ENCODE measurements at places on chromosomes 16 and 17.

- no peak for DNase-seq
These were observed 27.0 kb upstream of the DHX8 start for GRCh38 chr17:43456661-43457361.

DNA sequence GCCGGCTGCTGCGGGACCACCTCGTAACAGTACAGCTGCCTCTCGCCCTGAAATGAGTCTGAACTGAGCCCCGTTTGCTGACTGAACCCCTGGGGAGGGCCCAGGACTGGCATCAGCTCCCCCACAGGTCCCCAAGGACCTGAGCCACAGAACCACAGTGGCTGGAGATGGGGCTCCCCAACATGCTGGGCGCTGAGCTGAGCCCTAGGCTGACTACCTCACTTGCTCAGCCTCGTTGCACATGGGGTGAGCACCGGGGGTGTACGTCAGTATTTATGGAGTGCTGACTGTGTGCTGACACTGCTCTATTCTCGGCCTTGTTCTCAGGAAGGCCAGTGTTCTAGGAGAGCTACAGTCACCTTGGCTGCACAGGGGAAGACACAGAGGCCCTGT lies 6.6 kb upstream of the VASN start:
- DNase-seq: no peak

- no peak for DNase-seq
These were observed 18.0 kb upstream of the SPATA32 start for GRCh38 chr17:45279898-45280297.

DNA sequence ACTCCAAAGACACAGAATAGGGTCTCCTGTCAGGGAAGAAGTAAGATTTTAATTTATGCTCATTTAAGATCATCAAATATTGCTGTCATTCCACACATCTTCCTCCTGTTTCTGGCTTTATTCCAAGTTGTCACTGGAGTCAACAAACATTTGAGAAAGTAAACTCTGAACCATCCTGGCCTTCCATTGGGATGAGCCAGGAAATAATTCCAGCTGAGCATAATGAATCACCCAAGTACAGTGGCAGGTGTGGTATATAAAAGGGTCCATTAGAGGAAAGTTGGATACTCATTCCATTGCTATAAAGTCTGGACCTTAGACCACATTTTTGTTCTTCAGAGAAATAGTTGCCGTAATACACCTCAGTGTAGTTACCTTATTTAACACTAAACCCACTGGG lies 246.1 kb downstream of the SLC39A11 start:
- DNase-seq: no peak

DNA sequence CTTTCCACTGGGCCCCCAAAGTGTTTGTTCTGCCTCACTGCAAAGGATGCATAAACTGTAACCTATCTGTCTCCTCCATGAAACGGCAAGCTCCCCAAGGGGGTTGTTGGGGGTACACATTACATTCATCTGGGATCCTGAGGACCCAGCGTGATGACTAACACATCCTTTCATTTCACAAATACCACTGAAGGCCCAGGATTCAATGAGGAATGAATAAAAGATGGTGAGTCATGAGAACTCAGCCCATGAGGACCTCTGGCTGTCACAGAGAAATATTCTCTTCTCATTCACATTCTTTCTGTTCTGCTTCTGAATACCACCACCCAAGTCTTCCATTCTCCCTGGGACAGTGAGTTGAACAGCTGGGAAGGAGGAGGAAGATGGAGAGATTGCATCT lies 149.8 kb downstream of the RBFOX3 start:
- DNase-seq: no peak

DNA sequence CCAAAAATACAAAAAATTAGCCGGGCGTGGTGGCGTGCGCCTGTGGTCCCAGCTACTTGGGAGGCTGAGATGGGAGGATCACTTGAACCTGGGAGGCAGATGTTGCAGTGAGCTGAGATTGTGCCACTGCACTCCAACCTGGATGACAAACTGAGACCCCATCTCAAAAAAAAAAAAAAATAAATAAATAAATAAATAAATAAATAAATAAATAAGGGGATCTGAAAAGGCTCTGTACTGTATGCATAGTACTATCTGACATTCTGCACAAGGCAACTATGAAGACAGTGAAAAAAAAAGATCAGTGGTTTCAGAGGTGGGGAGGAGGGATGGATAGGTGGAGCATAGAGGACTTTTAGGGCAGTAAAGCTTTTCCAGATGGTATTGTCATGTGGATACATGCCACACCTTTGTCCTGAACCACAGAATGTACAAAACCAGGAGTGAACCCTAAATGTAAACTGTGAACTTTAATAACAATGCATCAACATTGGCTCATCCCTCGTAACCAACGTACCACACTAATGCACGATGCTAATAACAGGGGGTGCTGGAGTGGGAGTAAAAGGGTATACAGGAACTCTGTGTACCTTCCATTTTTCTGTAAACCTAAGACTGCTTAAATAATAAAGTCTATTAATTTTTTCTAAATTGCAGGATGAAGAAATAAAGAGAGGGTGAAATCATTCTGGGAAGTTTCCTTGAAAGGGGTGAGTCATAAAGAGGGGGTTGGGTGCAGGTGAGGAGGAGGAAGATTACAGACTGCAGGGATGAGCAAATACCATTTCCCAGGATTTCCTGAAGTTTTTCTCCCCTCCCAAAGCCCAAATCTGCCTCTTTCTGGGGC lies 155.8 kb upstream of the SDK2 start:
- DNase-seq: no peak

- no peak for DNase-seq
These were observed 66.7 kb upstream of the DHX40 start for GRCh38 chr17:59498530-59499307.

GRCh38 chr17:51507444-51507843 lies 247.1 kb downstream of the UTP18 start:
- no peak for DNase-seq

DNA sequence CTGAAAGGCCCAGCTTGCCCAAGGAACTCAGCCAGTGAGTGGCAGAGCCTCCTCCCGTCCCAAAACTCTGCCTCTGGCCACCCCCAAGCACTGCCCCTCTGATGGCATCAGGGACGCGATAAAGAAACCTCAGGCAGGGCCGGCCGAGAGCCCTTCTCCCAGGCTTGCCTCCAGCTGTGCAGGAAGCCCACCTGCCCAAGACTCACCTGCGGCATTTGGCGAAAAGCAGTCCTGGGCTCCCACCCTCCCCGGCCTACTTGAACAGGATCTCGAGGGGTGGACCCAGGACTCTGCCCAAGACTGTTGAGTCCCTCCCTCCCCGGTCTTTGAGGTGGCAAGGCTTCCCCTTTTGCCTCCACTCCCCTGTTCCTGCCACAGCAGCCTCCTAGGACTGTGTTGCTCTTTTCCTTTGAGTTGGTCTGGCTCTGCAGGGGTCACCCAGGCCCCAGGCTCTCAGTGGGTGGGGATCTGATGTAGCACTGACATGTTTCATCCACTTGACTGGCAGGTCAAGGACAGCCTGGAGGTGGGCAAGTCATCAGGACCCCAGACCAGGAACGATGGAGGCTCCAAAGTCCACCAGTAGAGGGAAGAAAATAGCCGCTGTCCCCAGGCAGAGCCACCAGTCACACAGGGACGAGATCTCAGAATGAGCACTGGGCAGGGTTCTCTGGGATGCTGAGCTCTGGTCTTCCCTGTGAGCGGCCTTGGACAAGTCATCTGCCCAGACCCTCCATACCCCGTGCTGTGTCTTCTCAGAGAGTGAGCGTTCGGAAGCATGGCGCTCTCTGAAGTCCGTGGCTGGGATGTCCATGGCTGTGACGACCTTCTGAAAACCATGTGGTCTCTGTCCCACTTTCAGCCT lies 111.0 kb upstream of the TNRC6C start:
- peak; percentile 63 for DNase-seq

- no peak for DNase-seq
These were observed 16.4 kb upstream of the METRNL start for GRCh38 chr17:83062818-83063671.

GRCh38 chr16:18788828-18789514 lies 1.2 kb downstream of the RPS15A start:
- no peak for DNase-seq

GRCh38 chr17:69928611-69929010 lies 146.4 kb upstream of the KCNJ16 start:
- no peak for DNase-seq

GRCh38 chr16:78289373-78289772 lies 189.9 kb downstream of the WWOX start:
- DNase-seq: no peak
